ENCODE measurements at places on chromosomes 2 and 18. TPM values are rescaled to one million over a fixed set of nuclear protein-coding genes. Genes with fewer than 3 reads are reported as not detected.
A peak's percentile ranks its signal among the peaks of the same experiment; 100 is the strongest.

- H3K36me3 ChIP-seq = no peaks in the 10 kb centered on the region
- H3K4me1 ChIP-seq = no peaks in the 10 kb centered on the region
- no peak overlapping the region for H3K27ac ChIP-seq
- peak overlapping the region; percentile 17 for H3K4me3 ChIP-seq
Observed at GRCh38 chr2:219057709-219058540, 2.8 kb downstream of the IHH start.

GRCh38 chr2:9286554-9287399 is 80.2 kb downstream of the ASAP2 start:
- H3K27me3 ChIP-seq = no peaks in the 10 kb centered on the region
- DNase-seq = no peak
- no peaks in the 10 kb centered on the region for H3K4me1 ChIP-seq

DNA sequence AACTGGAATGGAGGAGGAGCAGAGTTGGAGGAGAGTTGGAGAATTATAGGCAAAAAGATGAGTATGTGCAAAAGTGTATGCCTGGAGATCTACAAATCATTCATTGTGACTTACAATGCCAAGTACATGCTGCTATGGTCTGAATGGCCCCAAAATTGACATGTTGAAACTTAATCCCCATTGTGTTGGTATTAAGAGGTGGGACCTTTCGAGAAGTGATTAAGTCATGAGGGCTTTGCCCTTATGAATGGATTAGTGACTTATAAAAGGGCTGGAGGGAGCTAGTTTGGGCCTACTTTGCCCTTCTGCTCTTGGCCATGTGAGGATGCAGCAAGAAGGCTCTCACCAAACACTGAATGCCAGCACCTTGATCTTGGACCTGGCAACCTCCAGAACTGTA is 6.3 kb upstream of the RBMS1 start:
- no peak for DNase-seq
- H3K4me3 ChIP-seq = no peak overlapping the region
- H3K27ac ChIP-seq = no peak overlapping the region
- no peaks in the 10 kb centered on the region for H3K4me1 ChIP-seq

GRCh38 chr2:65130664-65131175 is 814 bp upstream of the RAB1A start:
- H3K4me3 ChIP-seq = peak overlapping the region; percentile 93
- H3K36me3 ChIP-seq = no peaks in the 10 kb centered on the region
- peak overlapping the region; percentile 99 for H3K27ac ChIP-seq
- H3K27me3 ChIP-seq = no peaks in the 10 kb centered on the region
- no peak for DNase-seq

DNA sequence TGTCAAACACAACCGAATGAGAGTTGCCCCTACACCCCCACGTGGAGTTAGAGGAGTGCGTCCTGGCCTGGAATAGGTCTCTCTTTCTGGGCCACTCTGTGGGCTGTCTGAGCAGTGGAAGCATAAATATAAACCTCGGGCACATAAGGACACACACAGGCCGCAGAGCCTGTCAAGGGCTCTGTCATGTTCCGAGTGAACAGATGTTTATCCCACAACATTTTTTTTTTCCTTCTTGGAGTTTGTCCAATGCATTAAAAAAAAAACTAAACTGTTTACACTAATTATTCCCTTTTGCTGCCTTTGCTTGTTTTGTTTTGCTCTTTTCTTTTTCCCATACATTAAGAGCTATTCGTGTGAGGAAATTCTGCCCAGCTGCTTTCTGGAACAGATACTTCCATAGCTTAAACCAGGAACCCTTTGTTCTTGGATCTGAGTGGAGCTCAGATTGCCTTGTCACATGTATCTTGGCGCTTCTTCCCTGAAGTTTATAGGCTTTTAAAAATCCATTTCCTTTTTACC is 228.3 kb upstream of the FOSL2 start:
- H3K27me3 ChIP-seq = no peaks in the 10 kb centered on the region
- DNase-seq = no peak

- no peak for DNase-seq
- H3K27ac ChIP-seq = no peak overlapping the region
- no peaks in the 10 kb centered on the region for H3K36me3 ChIP-seq
- no peak overlapping the region for H3K4me3 ChIP-seq
- H3K27me3 ChIP-seq = no peaks in the 10 kb centered on the region
Observed at GRCh38 chr2:235727891-235728799, 234.3 kb downstream of the AGAP1 start.

Gene ACTR2
- 41.2 TPM for total RNA-seq

GRCh38 chr2:74887960-74888700 is 54.2 kb downstream of the HK2 start:
- H3K4me1 ChIP-seq = no peaks in the 10 kb centered on the region
- H3K4me3 ChIP-seq = no peak overlapping the region
- no peak for DNase-seq
- no peaks in the 10 kb centered on the region for H3K36me3 ChIP-seq

- no peaks in the 10 kb centered on the region for H3K36me3 ChIP-seq
- no peaks in the 10 kb centered on the region for H3K27me3 ChIP-seq
- DNase-seq = no peak
- H3K4me1 ChIP-seq = no peaks in the 10 kb centered on the region
Observed at GRCh38 chr18:62023536-62023935, 130.7 kb upstream of the RNF152 start.
